ENCODE measurements at places on chromosomes 7 and 10.

DNA sequence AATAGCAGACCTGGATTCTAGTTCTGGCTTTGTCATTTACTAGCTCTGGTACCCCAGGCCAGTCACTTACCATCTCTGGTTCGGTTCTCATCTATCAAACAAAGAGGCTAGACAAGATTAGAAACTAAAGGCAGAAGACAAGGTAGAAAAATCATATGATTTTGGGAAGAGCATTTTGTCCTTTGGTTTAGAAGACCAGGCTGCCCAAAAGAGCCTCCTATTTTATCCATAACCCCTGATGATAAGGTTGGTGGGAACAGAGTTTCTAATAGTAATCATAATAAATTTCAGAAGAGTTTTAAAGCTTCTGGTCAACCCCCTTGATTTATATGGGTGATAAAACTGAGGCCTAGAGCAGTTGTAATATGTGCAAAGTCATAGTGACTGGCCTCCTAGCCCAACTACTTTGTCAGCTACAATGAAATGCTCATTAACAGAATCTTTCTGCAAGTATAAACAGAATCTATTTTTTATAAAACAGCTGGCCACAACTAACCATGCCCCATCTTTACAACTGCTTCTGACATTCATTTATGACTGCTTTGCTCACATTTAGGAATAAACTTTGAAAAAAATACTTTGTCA, 23.4 kb downstream of the COX15 start:
- no peak for DNase-seq

- no peak for DNase-seq
Measured at GRCh38 chr7:24715171-24715570, 42.1 kb downstream of the GSDME start.

DNA sequence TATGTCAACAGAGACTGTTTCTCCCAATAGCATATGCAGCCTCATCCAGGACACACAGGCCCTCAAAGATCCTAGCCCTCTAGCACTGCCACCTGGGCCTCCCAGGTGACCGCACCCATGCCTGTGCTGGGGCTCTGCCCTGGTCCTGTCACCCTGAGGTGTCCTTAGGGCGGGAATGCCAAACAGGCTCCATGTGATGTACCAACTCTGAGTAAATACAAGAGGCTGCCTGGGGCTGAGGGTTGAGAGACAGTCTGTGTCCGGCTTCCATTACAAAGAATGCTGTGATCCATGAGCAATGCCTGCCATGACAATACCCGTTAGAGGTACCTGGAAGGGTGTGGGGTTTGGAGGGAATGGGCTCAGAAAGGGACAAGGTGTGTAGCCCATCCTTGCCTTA, 83.0 kb upstream of the KAT6B start:
- DNase-seq, result no peak

DNA sequence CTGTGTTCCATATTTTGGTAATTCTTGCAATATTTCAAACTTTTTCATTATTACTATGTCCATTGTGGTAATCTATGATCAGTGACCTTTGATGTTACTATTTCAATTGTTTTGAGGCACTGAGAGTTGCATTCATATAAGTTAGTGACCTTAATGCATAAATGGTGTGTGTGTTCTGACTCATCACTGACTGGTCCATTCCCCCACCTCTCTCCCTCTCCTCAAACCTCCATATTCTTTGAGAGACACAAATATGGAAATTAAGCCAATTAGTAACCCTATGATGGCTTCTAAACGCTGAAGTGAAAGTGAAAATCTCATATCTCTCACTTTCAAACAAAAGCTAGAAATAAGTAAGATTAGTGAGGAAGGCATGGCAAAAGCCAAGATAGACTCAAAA, 739.6 kb downstream of the CCSER2 start:
- no peak for DNase-seq

- DNase-seq, result no peak
Measured at GRCh38 chr10:119316729-119317097, 109.3 kb downstream of the GRK5 start.

DNA sequence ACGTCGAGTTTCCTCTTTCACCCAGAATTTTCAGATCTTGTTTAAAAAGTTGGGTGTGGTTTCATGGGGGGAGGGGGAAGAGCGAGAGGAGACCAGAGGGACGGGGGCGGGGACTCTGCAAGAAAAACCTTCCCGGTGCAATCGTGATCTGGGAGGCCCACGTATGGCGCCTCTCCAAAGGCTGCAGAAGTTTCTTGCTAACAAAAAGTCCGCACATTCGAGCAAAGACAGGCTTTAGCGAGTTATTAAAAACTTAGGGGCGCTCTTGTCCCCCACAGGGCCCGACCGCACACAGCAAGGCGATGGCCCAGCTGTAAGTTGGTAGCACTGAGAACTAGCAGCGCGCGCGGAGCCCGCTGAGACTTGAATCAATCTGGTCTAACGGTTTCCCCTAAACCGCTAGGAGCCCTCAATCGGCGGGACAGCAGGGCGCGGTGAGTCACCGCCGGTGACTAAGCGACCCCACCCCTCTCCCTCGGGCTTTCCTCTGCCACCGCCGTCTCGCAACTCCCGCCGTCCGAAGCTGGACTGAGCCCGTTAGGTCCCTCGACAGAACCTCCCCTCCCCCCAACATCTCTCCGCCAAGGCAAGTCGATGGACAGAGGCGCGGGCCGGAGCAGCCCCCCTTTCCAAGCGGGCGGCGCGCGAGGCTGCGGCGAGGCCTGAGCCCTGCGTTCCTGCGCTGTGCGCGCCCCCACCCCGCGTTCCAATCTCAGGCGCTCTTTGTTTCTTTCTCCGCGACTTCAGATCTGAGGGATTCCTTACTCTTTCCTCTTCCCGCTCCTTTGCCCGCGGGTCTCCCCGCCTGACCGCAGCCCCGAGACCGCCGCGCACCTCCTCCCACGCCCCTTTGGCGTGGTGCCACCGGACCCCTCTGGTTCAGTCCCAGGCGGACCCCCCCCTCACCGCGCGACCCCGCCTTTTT, at the start of gene VIM:
Gene VIM (plus strand): TSS at position 151 of the 925 bp plus-strand sequence. CDS start 1,182 bp downstream, outside the sequence.
- DNase-seq, result no peak

DNA sequence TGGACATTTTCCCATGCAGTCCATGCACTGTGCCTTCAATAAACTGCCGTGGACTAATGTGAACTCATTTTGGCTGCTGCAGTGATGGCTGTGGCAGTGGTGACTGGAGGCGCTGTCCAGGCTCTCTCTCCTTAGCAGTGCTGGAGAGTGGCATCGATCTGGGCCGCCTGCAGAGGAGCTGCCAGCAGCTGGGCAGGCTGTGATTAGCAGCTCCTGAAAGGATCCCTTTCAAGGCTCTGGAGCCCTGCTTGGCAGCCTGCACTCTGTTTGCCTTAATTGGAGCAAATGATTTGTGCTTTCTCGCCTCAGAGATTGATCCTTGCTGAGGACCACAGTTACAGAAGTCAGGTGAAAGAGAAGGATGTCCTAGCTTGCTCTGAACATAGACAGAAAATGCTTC, 130.1 kb upstream of the VWC2 start:
- DNase-seq, result no peak

DNA sequence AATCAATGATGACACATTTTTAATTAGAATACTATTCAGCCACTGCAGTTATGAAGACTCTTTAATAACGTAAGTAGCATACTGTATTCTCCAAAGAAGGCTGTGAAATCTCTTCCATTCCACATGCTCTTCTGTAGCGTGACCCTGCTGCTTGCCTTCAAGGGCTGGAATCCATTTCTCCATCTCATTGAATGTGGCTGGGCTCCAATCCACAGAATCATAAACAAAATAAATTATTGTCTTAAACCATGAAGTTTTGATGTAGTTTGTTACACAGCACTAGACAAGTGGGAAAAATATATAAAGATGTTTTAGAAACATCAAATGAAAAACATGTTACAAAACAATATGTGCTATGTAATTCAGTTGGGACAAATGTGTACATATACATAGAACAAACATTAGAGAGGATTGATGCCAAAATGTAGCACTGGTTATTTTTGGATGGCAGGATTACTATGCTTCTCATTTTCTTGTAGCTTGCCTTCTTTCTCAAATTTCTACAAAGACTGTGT, 410.8 kb upstream of the PODXL start:
- no peak for DNase-seq

- DNase-seq, result no peak
Measured at GRCh38 chr10:10346390-10347150, 671.1 kb upstream of the CELF2 start.

DNA sequence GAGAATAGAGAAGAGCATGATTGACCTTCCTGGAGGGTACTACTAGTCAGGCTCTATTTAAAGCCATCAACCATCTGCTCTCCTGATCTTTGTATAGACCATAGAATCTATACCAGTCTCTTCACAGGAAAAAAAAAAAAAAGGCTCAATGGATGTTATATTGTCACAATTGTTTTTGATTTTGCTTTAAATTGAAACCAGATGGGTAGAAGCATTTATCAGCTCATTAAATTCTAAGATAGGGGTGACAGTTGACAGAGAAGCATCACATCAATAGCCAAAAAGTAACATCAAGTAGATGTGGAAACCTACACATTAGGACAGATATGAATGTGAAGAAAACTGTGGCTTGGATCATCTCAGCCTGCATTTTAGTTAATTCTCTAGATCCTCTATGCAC, 558.9 kb upstream of the MBL2 start:
- DNase-seq, result no peak

GRCh38 chr7:47666164-47666862, 84.4 kb upstream of the TNS3 start:
- DNase-seq, result no peak

Measured in CMK (cell line).